ENCODE measurements at places on chromosomes 2 and 18.

DNA sequence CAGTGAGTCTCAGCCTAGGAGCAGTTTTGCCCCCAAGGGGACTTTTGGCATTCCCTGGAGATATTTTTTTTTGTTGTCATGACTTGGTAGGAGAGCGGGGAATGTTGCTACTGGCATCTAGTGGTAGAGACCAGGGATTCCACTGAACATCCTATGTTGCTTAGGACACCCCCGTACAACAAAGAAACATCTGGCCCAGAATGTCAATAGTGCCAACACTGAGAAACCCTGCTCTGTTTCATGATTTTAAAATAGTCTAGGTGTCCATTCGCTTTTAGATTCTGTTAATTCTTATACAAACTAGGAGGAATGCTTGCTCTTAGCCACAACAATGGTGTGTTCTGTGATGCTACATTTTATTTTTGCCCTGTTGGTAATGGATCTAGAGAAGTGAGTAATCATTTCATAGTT lies 225.8 kb upstream of the SIX3 start:
- no peaks in the 10 kb centered on the region for H3K36me3 ChIP-seq
- no peak overlapping the region for H3K4me3 ChIP-seq
- H3K27me3 ChIP-seq = no peaks in the 10 kb centered on the region
- no peak for DNase-seq
- H3K4me1 ChIP-seq = peaks cover 14% of the 10 kb centered on the region

DNA sequence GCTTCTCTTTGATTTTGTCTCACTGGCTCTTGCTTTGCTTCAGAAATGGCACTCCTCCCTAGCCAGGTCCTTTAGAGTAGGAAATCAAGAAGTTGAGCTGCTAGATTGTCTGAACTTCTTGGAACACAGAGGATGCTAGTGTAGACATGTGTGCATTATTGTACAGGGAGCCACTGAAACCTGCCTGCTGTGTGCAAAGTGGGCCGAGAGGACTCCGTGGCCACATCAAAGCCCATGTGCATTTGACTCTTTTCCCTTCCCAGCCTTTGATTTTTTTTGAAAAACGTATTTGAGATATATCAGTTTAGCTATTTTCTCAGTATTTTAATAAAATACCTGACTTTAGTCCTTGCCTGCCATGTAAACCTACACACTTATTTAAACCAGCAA lies 83.1 kb downstream of the TMEM247 start:
- peaks cover 13% of the 10 kb centered on the region for H3K36me3 ChIP-seq
- no peak overlapping the region for H3K27ac ChIP-seq
- no peak overlapping the region for H3K4me3 ChIP-seq
- DNase-seq = no peak

DNA sequence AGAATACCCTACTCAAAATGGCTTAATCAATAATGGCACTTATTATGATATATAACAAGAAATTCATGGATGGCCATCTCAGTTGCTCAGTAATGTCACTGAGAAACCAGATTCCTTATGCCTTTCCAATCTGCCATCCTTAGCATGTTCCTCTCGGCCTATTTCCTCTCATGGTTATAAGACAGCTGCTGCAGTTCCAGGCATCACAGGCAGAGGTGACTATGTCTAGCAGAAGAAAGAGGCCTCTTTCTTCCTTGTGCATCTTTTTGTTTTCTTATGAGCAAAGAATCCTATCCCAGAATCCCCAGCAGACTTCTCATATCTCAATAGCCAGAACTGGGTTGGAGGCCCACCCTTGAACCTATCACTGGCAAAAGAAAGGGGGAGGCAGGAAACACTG lies 310.6 kb upstream of the SPRED2 start:
- H3K4me3 ChIP-seq = no peak overlapping the region
- H3K27ac ChIP-seq = no peak overlapping the region
- DNase-seq = no peak
- peaks cover 4% of the 10 kb centered on the region for H3K27me3 ChIP-seq

DNA sequence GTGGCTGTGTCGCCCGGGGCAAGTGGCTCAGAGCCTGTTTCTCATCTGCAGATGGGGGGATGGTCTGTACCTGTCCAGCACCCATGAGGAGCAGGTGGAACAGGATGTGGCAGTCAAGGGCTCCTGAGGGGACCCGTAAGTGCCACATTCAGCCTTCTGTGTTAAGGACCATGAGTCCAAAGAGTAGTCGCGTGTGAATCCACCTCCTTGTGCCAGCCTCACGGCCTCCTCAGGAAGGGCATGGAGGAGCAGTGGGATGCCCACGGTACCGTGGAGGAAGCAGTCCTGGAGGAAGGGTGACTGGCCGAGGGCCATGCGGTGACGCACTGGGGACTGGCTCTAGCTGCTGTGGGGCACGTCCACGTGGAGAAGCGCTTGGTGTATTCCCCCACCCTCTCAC lies 61.1 kb downstream of the ODC1 start:
- no peak for DNase-seq
- H3K27me3 ChIP-seq = no peaks in the 10 kb centered on the region
- H3K4me3 ChIP-seq = no peak overlapping the region

DNA sequence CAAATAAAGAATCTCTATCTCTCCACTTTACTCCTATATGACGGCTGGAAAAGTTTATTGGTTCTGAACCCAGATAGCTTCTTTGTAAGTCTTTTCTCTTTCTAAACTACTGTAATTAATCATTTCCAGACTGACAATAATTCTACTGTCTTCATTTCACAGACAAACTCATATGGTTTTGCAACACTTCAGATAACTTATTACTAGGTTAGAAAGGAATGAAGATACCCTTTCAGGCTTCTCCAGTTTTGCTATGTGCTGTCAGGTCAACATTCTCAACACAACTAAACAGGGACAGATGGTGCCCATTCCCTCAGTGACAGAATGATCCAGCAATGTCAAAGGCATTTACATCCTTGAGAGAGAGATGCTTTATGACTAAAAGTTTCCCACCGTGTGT lies 198.5 kb upstream of the ITGA4 start:
- no peaks in the 10 kb centered on the region for H3K27me3 ChIP-seq
- H3K4me3 ChIP-seq = no peak overlapping the region
- H3K27ac ChIP-seq = no peak overlapping the region
- no peaks in the 10 kb centered on the region for H3K36me3 ChIP-seq
- DNase-seq = no peak

- no peak overlapping the region for H3K27ac ChIP-seq
- no peak overlapping the region for H3K4me3 ChIP-seq
- peaks cover 2% of the 10 kb centered on the region for H3K4me1 ChIP-seq
- DNase-seq = no peak
- H3K27me3 ChIP-seq = peaks cover 7% of the 10 kb centered on the region
Observed at GRCh38 chr2:871175-871727, 79.4 kb upstream of the SNTG2 start.

DNA sequence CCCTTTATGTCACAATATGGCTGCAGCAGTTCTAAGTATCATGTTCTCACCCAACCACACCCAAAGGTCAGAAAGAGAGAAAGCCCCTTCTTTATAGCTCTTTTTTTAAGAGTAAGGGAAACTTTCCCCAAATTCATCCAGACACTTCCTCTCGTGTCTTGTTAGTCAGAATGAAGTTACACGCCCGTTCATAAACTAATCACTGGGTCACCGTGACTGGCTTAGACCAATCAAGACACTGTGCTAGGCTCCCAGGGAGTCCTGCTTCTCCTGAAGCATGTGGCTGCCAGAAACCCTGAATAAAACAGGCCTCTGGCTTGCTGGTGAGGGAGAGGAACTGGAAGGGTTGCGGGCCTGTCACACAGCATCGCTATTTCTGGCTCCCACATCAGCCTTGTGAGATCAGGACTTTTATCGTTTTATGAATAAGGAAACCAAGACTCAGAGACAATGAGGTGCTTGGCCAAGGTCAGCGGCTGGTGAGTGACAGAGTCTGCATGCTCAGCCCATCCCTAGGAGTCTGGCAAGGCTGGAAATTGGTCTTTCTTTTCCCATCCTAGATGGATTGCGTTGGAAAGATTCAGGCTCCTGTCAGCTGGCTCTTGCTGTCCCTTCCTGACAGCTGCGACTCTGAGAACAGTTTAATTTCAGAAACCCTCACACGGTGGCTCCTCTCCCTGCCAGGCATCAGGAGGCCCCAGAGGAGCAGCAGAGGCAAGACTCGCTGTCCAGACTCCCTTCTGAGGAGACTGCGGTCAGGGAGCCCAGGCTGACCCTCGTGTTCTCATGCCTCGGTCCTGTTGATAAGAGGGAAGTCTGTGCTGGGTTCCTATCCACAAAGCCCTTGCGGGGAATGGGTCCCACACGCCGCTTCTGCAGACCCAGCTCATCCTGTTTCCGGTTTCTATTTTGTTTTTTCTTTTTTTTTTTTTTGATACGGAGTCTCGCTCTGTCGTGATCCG lies 104.5 kb upstream of the TAF1B start:
- H3K4me3 ChIP-seq = peak overlapping the region; percentile 65
- no peaks in the 10 kb centered on the region for H3K27me3 ChIP-seq
- H3K4me1 ChIP-seq = peaks cover 43% of the 10 kb centered on the region
- no peak for DNase-seq
- peaks cover 2% of the 10 kb centered on the region for H3K36me3 ChIP-seq
- H3K27ac ChIP-seq = peak overlapping the region; percentile 75

GRCh38 chr18:36325846-36326245 lies 28.3 kb downstream of the FHOD3 start:
- peaks cover 20% of the 10 kb centered on the region for H3K27me3 ChIP-seq
- no peak overlapping the region for H3K4me3 ChIP-seq
- no peak for DNase-seq
- no peaks in the 10 kb centered on the region for H3K36me3 ChIP-seq
- H3K4me1 ChIP-seq = no peaks in the 10 kb centered on the region
- H3K27ac ChIP-seq = no peak overlapping the region

GRCh38 chr2:59584958-59585357 lies 968.5 kb downstream of the BCL11A start:
- no peak overlapping the region for H3K4me3 ChIP-seq
- H3K27me3 ChIP-seq = no peaks in the 10 kb centered on the region
- no peaks in the 10 kb centered on the region for H3K4me1 ChIP-seq
- H3K27ac ChIP-seq = no peak overlapping the region
- DNase-seq = peak; percentile 13
- no peaks in the 10 kb centered on the region for H3K36me3 ChIP-seq

GRCh38 chr18:58687871-58688308 lies 16.6 kb downstream of the MALT1 start:
- peaks cover 47% of the 10 kb centered on the region for H3K36me3 ChIP-seq
- peak overlapping the region; percentile 86 for H3K27ac ChIP-seq
- no peaks in the 10 kb centered on the region for H3K27me3 ChIP-seq
- H3K4me3 ChIP-seq = peak overlapping the region; percentile 69

DNA sequence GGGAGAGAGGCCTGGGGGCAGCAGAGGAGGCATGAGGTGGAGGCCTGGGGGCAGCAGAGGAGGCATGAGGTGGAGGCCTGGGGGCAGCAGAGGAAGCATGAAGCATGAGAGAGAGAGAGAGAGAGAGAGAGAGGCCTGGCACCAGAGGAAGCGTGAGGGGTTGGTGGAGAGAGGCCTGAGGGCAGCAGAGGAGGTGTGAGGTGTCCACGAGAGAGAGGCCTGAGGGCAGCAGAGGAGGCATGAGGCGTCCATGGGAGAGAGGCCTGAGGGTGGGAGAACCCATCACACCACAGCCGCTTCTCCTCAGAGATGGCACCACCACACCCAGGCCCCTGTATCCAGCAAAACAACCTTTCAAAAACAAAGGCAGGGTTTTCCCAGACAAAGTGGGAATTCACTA lies 55.7 kb upstream of the KCNG2 start:
- no peaks in the 10 kb centered on the region for H3K27me3 ChIP-seq
- no peak for DNase-seq
- H3K4me1 ChIP-seq = no peaks in the 10 kb centered on the region
- H3K27ac ChIP-seq = no peak overlapping the region

DNA sequence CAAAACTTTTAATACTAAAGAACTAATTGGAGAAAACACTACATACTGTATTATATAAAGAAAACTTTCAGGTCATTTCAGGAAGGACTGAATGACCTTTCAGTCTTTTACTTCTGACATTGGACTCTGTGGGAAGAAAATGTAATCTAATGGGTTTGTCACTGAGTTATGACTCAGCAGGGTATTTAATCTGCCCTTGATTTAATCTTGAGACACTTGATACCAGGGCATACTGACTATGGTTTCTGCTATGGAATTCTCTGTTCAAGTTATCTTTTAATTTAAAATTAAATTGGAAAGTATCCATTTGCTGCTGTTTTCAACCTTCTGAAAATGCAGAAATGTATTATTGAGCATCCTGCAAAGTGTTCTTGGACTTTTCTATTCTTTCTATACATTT lies 354.2 kb upstream of the GALNT5 start:
- no peak overlapping the region for H3K4me3 ChIP-seq
- no peak overlapping the region for H3K27ac ChIP-seq
- peaks cover 2% of the 10 kb centered on the region for H3K27me3 ChIP-seq
- no peaks in the 10 kb centered on the region for H3K36me3 ChIP-seq

DNA sequence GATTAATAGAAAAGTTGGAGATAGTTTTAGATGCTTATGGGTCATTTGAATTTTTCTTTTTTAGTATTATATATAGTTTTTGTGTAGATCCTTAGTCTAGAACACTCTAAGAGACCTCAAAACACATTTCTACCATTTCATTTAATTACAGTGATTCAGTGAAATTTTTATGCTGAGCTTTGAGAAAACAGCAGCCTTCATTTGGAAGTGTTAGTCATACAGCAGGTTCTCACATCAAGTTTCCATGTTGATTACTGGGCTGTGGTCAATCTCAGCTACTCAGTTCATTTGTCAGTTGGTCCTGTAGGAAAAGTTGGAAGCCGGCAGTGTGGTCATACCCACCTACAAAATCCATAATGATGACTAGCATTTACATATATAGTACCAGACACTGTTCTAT lies 37.9 kb downstream of the MAP3K19 start:
- DNase-seq = no peak
- peaks cover 1% of the 10 kb centered on the region for H3K4me1 ChIP-seq
- H3K27me3 ChIP-seq = peaks cover 23% of the 10 kb centered on the region
- H3K36me3 ChIP-seq = no peaks in the 10 kb centered on the region
- H3K4me3 ChIP-seq = no peak overlapping the region

GRCh38 chr18:8084160-8084559 lies 517.0 kb downstream of the PTPRM start:
- no peaks in the 10 kb centered on the region for H3K4me1 ChIP-seq
- H3K27ac ChIP-seq = no peak overlapping the region
- H3K36me3 ChIP-seq = no peaks in the 10 kb centered on the region
- peaks cover under 1% of the 10 kb centered on the region for H3K27me3 ChIP-seq
- no peak overlapping the region for H3K4me3 ChIP-seq
- DNase-seq = no peak

DNA sequence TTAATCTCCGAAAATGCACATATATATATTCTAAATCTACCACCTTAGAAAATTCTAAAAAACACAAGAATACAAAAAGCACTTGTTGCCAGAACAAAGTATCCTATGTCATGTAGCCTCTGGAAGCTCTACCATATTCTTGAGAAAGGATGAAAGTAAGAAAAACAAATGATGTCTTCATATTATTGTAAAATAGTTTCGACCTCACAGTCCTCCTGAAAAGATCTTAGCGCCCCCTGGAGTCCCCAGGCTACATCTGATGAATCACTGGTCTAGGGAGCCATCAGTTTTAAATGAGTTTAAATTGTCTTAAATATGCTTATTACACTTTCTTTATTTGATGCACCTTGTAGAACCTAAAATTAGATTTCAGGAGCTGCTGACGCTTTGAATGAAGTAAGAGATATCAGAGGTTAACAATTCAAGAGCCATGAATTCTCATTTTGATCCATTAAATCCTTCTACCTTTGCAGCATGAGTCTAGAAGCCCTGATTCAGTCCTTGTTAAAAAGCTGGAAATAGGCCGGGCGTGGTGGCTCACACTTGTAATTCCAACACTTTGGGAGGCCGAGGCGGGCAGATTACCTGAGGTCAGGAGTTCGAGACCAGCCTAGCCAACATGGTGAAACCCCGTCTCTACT lies 138.8 kb downstream of the MCFD2 start:
- DNase-seq = peak; percentile 64
- no peaks in the 10 kb centered on the region for H3K4me1 ChIP-seq
- no peak overlapping the region for H3K27ac ChIP-seq
- no peak overlapping the region for H3K4me3 ChIP-seq
- no peaks in the 10 kb centered on the region for H3K27me3 ChIP-seq

GRCh38 chr2:239502430-239503186 lies 101.8 kb upstream of the HDAC4 start:
- no peak overlapping the region for H3K4me3 ChIP-seq
- no peaks in the 10 kb centered on the region for H3K36me3 ChIP-seq
- H3K27ac ChIP-seq = no peak overlapping the region
- H3K27me3 ChIP-seq = no peaks in the 10 kb centered on the region

Data from activated naive CD8-positive, alpha-beta T cell treated with anti-CD3 and anti-CD28 coated beads, Interleukin-2, amount 50 U/mL, for 24 hours (primary cell).